ENCODE measurements at places on chromosomes 1 and 21. TPM values are rescaled to one million over a fixed set of nuclear protein-coding genes. Genes with fewer than 3 reads are reported as not detected.

GRCh38 chr1:61285371-61285885, 203.1 kb downstream of the NFIA start:
- no peak for DNase-seq

DNA sequence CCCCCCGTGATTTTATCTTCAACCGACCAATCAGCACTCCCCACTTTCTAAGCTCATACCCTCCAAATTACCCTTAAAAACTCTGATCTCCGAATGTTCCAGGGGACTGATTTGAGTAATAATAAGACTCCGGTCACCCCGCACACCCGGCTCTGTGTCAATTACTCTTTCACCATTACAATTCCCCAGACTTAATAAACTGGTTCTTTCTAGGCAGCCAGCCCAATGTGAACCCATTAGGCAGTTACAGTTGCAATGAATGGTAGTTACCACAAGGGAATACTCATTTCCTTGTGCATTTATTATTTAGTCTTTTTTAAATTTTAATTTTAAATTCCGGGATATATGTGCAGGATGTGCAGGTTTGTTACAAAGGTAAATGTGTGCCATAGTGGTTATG, 177.9 kb downstream of the HFM1 start:
- no peak for DNase-seq

- no peak for DNase-seq
These were observed 57.9 kb upstream of the FMOD start for GRCh38 chr1:203408486-203409481.

DNA sequence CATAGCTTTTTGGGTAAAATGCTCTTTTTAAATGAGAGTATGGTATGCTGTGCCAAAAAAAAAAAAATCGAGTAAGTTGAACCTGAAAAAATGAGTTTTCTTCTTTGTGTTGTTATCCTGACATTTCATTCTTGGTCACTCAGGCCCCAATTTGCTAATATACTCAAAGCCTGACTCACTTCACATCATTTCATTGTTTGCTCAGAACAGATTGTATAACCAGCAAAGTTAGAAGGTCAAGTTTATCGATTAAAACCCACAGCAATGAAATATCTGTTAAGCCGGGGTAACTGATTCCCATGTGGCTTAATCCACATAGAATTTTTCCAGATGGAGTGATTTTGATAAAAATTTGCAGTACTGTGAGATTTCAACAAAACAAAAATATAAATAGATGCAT, 363.7 kb downstream of the NEGR1 start:
- no peak for DNase-seq

Gene ZBTB37
- 32.8 TPM for total RNA-seq

- peak; percentile 85 for DNase-seq
These were observed 138.6 kb upstream of the JUN start for GRCh38 chr1:58922302-58923089.

Gene ADAMTS1
- 96.6 TPM for total RNA-seq
